ENCODE measurements at places on chromosomes 2 and 18. TPM values are rescaled to one million over a fixed set of nuclear protein-coding genes. Genes with fewer than 3 reads are reported as not detected.

- DNase-seq = no peak
- no peak overlapping the region for H3K4me3 ChIP-seq
- H3K36me3 ChIP-seq = peaks cover 2% of the 10 kb centered on the region
- no peaks in the 10 kb centered on the region for H3K4me1 ChIP-seq
These were observed 53.2 kb downstream of the SFXN5 start for GRCh38 chr2:73018188-73018825.

WDSUB1 gene
- 21.2 TPM for total RNA-seq

GRCh38 chr2:72603481-72603880 is 222.4 kb downstream of the EXOC6B start:
- no peaks in the 10 kb centered on the region for H3K4me1 ChIP-seq
- no peaks in the 10 kb centered on the region for H3K36me3 ChIP-seq
- DNase-seq = no peak
- H3K27me3 ChIP-seq = no peaks in the 10 kb centered on the region

TMEM178A gene
- total RNA-seq = not detected

C2orf49 gene
- 23.2 TPM for total RNA-seq

GRCh38 chr2:23301136-23301535 is 83.8 kb upstream of the KLHL29 start:
- no peak overlapping the region for H3K27ac ChIP-seq
- H3K4me3 ChIP-seq = no peak overlapping the region
- H3K36me3 ChIP-seq = no peaks in the 10 kb centered on the region
- no peak for DNase-seq
- H3K4me1 ChIP-seq = no peaks in the 10 kb centered on the region
- no peaks in the 10 kb centered on the region for H3K27me3 ChIP-seq

UGT1A8 gene
- not detected for total RNA-seq

C2orf78 gene
- total RNA-seq = not detected

GRCh38 chr2:231715988-231716616 is 7.8 kb downstream of the PTMA start:
- no peak overlapping the region for H3K4me3 ChIP-seq
- peaks cover 48% of the 10 kb centered on the region for H3K4me1 ChIP-seq
- no peak overlapping the region for H3K27ac ChIP-seq
- no peaks in the 10 kb centered on the region for H3K27me3 ChIP-seq
- peaks cover 27% of the 10 kb centered on the region for H3K36me3 ChIP-seq
- DNase-seq = no peak

DNA sequence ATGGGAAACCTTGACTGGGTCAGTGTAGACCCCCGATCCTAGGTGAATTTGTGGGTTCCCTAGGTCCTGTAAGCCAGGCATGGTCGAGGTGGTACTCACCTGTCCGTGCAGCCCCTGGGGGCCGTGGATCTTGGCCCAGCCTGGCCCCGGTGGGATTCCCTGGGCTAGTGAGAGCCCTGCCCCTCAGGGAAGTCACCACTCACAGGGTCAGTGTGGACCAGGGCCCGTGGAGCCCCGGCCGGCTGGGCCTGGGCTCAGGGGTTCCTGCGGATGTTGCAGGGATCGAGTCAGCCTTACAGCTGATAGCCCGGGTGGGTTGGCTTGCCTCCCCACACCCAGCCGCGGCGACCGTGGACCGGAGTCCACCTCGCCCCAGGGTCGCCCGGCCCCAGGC is 528 bp downstream of the ATG9A start:
- DNase-seq = no peak
- H3K27me3 ChIP-seq = no peaks in the 10 kb centered on the region
- peaks cover 37% of the 10 kb centered on the region for H3K4me1 ChIP-seq
- peak overlapping the region; percentile 88 for H3K4me3 ChIP-seq
- H3K36me3 ChIP-seq = peaks cover 46% of the 10 kb centered on the region

Measured in natural killer cell (primary cell).